ENCODE measurements at places on chromosomes 3 and 15.

DNA sequence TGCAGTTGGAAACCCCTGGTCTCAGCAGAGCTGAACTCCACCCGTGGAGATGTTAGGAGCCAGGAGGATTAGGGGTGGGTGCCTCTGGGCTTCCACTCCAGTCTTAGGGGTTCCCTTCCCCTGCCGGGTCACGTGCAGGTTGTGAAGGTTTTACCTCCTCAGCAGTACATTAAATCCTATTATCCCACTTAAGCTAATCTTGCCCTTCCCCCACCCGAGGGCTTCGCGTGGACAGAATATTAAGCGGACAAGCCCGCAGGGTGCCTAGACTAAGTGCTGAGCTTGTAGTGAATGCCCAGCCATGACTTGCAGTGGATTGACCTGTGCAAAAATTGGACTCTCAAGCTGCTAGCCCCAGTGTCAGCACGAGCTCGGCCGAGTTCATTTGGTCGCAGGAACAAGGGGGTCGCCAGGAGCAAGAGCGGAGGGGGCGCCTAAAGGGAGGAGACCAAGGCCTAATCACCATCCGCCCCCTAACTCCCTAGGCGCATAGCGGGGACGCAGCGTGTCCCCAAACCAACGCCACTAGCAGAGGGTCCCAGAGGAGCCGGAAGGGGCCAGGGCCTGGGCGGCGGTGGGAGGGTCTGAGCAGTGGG, 498 bp upstream of the SEMA4B start:
- no peak for DNase-seq

GRCh38 chr3:128872744-128873143, 6.7 kb upstream of the ACAD9 start:
- DNase-seq, result no peak

DNA sequence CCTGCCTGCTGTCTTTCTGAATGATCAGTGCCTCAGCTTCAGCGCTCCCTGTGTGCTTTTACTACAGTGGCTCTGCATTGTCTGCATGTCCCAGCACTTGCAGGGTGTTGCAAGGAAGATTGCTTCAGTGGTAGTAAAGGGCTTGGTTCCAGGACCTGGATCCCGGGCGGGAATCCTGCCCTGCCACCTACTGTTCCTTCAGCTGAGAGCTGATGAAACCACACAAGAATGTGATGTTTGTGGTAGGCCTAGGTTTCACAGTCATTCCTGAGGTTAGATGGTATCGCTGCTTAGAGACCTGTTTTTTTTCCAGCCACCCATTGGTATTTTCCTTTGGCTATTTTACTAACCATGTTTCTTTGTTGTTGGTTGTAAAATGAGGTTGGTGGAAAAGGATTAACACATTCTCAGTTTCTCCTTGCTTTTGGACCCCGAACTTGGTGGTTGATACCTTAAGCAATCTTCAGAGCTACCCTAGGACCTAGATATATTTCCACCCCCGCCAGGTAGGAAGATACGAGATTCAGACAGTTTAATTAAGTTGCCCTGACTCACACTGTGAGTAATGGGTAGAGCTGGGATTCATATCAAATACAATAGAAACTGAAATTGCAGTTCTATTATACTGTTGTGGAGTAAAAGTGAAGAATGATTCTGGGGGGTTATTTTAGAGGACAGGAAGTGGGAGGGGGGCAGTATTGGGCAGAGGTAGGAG, 11.4 kb downstream of the GPR87 start:
- no peak for DNase-seq

GRCh38 chr3:43638594-43639447, 17.0 kb upstream of the ANO10 start:
- no peak for DNase-seq

- no peak for DNase-seq
Observed at GRCh38 chr15:71545223-71545760, 265.1 kb upstream of the NR2E3 start.

DNA sequence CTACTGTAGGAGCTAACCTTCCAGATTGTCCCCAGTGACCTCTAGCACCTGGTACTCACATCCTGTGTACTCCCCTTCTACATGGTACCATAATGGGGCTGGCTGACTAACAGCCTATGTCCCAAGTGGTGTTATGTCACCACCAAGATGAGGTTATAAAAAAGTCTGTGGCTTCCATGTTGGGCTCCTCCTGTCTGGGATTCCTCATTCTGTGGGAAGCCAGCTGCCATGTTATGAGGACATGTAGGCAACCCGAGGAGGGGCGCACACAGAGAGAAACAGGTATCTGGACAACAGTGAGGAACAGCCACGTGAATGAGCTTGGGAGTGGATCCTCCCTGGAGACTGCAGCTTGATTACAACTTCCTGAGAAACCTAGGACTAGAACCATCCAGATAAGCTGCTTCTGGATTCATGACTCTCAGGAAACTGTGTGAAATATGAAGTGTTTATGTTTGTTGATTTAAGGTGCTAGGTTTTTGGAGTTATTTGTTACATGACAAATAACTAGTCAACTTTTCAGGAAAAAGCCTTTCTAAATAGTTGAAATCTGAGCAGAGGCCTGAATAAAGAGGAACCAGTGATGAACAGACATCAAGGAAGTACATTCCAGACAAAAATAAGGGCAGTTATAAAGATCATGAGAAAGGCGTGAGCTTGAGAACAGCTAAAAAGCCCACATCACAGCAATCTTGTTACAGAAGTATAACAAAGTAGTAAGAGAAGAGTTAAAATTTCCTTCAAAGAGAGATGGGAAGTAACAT, 21.7 kb downstream of the GOLIM4 start:
- no peak for DNase-seq

DNA sequence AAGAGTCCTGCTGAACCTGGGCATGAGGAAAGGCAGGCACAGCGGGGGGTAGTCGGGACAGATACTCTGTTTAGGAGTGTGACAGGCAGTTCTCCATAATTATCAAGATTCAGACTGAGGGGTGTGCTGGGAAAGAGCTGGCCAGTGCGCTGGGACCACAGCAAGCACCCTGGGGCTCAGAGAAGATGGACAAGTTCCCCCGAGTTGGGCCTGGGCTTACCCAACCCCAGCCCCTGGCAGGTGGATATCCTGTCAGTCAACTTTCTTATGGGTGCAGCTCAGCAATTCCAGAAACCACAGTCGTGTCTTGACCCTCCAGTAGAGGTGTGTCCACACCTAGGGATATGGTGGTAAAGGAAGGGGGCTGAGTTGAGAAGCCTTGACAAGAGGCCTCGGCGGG, 49.2 kb upstream of the PRR20G start:
- DNase-seq, result no peak

DNA sequence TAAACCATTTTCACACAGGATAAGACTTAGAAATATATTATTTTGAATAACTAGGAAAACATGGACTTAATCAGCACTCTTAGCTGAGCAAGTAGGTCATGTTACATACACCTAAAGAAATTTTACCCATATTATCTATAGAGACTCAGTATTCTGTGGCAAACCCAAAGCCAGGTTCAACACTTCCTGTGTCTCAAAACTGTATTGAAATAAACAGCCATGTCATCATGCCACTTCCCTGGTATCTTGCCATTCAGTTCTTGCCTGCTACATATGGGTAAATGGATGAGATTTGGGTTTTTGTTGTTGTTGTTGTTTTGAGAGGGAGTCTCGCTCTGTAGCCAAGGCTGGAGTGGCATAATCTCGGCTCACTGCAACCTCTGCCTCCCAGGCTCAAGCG, 141.5 kb upstream of the PLXND1 start:
- DNase-seq, result no peak

- DNase-seq, result no peak
Observed at GRCh38 chr3:188658606-188659005, 504.6 kb downstream of the LPP start.

DNA sequence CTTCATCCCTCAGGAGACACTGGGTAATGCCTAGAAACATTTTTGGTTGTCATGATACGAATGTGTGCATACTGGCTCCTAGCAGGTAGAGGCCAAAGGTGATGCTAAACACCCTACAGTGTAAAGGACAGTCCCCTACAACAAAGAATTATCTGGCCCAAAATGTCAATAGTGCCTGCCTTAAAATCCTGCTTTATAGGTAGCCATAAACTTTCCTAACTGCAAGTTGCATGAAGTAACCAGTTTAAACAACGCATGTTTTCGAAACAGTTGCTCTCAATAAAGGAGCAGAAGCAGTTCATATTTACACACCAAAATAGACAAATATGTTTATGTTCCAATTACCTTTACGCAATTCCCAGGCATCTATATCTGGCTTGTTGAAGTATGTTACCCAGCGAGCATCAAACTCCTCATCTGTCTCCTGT, 9.1 kb downstream of the COX5A start:
- no peak for DNase-seq

- no peak for DNase-seq
Observed at GRCh38 chr3:64634417-64634816, 53.4 kb downstream of the ADAMTS9 start.

DNA sequence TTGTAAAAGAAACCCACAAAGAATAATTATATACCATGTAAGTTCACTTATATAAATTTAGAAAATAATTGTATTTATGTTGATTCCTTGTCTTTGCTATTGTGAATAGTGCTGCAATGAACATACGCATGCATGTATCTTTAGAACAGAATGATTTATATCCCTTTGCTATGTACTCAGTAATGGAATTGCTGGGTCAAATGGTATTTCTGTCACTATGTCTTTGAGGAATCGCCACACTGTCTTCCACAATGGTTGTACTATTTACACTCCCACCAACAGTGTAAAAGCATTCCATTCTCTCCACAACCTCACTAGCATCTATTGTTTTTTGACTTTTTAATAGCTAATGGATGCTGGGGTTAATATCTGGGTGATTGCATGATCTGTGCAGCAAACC, 149.4 kb upstream of the CNTN3 start:
- DNase-seq, result no peak

DNA sequence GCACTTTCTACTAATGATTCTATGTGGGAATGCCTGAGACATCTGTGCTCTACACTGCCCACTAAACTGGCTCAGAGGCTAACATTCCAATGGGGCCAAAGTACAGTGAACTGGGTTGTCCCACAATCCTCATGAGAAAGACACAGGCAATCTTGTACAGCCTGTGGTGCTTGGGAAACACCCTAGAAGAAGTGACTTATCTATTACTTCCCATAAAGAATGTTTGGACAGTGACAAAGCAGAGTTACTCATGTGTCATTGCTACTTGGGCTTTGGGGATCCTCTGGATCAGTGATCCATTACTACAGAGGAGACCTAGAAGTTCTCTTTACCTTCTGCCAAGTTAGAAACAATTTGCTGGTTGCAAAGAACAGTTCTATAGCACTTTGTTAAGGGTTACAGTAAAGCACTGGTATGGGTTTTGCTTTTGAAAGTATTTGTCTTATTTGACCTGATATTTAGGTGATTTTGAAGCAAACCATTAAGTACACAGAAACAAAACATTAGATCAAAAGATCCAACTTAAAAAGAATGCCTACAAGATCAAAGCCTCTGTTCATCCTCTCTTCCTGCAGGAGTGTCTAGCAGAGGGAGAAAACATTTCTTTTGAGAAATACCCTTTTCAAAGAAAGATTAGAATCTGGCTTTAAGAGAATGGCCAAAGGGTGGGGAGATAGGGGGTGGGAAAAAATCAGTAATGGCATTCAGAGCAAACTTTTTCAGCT, 75.8 kb downstream of the CTNNB1 start:
- DNase-seq, result no peak

- no peak for DNase-seq
Observed at GRCh38 chr15:57667171-57667849, 39.2 kb upstream of the POLR2M start.

- no peak for DNase-seq
Observed at GRCh38 chr15:90268415-90268814, 2.9 kb downstream of the NGRN start.

GRCh38 chr3:71031181-71031580, 552.3 kb downstream of the FOXP1 start:
- no peak for DNase-seq

DNA sequence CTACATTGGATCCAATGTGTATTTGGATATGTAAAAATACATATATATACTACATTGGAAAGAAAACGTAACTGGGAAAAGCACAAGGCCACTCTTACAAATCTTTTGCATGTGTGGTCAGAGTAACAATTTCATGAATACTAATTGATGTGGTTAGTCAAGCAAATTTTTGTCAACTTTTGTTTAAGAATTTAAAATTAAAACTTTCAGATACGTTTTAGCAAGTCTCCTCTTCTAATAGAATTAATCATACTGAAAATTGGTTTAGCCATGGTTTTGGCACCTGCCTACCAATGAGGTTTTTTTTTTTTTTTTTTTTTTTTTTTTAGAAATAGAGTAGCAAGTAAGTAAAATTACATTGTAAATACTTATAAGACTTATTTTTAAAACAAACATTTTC, 153.0 kb upstream of the CGNL1 start:
- DNase-seq, result no peak

GRCh38 chr15:53511175-53511574, 248.3 kb downstream of the WDR72 start:
- no peak for DNase-seq

DNA sequence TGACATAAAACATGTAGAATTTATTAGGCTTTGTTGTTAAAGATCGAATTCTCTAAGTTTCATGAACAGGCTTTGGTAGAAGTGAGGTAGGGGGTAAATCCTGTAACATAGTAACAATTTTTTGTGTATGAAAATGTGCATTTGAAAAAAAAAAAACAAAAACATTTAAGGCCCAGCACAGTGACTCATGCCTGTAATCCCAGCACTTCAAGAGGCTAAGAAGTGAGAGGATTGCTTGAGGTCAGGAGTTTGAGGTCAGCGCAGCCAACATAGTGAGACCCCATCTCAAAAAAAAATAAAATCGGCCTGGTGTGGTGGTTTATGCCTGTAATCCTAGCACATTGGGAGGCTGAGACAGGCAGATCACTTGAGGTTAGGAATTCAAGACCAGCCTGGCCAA, 26.8 kb upstream of the PPP4R2 start:
- DNase-seq, result no peak

DNA sequence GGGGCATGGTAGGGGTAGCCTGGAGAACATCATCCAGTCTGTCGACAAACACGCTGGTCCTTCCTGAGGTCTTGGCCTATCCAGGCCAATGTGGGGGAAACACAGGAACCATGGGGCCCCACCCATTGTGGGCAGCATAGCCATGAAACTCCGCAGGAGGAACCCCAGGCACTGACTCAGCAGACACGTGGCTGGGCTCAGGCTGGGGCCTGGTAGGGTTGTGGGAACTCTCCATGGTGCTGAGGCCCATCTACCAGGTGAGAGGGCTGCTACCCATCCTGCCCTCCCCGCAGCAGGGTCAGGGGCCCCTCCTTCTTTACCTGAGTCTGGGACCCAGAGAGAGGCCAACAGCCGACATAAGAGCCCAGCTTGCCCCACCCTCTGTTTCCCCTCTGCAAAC, 22.6 kb upstream of the CACNA2D2 start:
- DNase-seq, result peak; percentile 11

GRCh38 chr3:37168896-37169295, 5.5 kb downstream of the LRRFIP2 start:
- DNase-seq, result no peak

GRCh38 chr3:125431912-125432790, 57.0 kb upstream of the ZNF148 start:
- DNase-seq, result no peak

Data from activated CD8-positive, alpha-beta memory T cell treated with anti-CD3 and anti-CD28 coated beads for 1 hour (primary cell).